ENCODE measurements at places on chromosomes 16 and 17. TPM values are rescaled to one million over a fixed set of nuclear protein-coding genes. Genes with fewer than 3 reads are reported as not detected.

KCNH6 gene
- total RNA-seq: not detected

CACNA1H gene
- 3.2 TPM for total RNA-seq

TNK1 gene
- total RNA-seq: 2.2 TPM

ANKRD40CL gene
- total RNA-seq: not detected

CYGB gene
- 28.0 TPM for total RNA-seq

ASGR1 gene
- 0.30 TPM for total RNA-seq

TLCD3B gene
- total RNA-seq: not detected

FAHD1 gene
- total RNA-seq: 30.0 TPM

GGT6 gene
- 0.22 TPM for total RNA-seq

TPSB2 gene
- total RNA-seq: 7.3 TPM

SLC6A2 gene
- total RNA-seq: not detected

CES4A gene
- 6.7 TPM for total RNA-seq

SOX15 gene
- total RNA-seq: 1.2 TPM

MT1M gene
- 6.8 TPM for total RNA-seq

HP gene
- total RNA-seq: 80.3 TPM

MYH1 gene
- 0.10 TPM for total RNA-seq

CTU2 gene
- total RNA-seq: 22.7 TPM

CMTM2 gene
- not detected for total RNA-seq

NLK gene
- total RNA-seq: 22.8 TPM

C16orf96 gene
- total RNA-seq: 0.07 TPM

KRTAP3-1 gene
- total RNA-seq: not detected

GAST gene
- not detected for total RNA-seq

TEKT5 gene
- not detected for total RNA-seq

ODAD4 gene
- total RNA-seq: 0.52 TPM

GPR142 gene
- 0.15 TPM for total RNA-seq

CD7 gene
- 0.64 TPM for total RNA-seq

GNG13 gene
- total RNA-seq: not detected

PLA2G10 gene
- total RNA-seq: not detected

GDPD3 gene
- 2.0 TPM for total RNA-seq

PRR35 gene
- total RNA-seq: not detected

PAQR4 gene
- total RNA-seq: 7.9 TPM

CEP295NL gene
- total RNA-seq: 0.79 TPM

COX6A2 gene
- total RNA-seq: 1,516 TPM

C1QL1 gene
- 15.2 TPM for total RNA-seq

RHOT2 gene
- 88.8 TPM for total RNA-seq

CASKIN1 gene
- total RNA-seq: 9.2 TPM

GRIN2A gene
- 3.6 TPM for total RNA-seq

TBC1D3G gene
- total RNA-seq: not detected

MT1X gene
- total RNA-seq: 85.9 TPM

CCL1 gene
- total RNA-seq: not detected

EDC4 gene
- 31.8 TPM for total RNA-seq

CIBAR2 gene
- not detected for total RNA-seq

SLC16A6 gene
- total RNA-seq: not detected

TEDC2 gene
- 0.67 TPM for total RNA-seq

UTS2R gene
- 2.1 TPM for total RNA-seq

HOXB6 gene
- total RNA-seq: 0.20 TPM

ANKFN1 gene
- total RNA-seq: not detected

TMEM114 gene
- not detected for total RNA-seq

CCT6B gene
- total RNA-seq: 1.3 TPM

HSD3B7 gene
- total RNA-seq: 7.4 TPM

KRTAP9-4 gene
- total RNA-seq: not detected

SLC38A8 gene
- total RNA-seq: 2.0 TPM

Measured in left ventricle myocardium superior (tissue), 1 donor.